Stimulated activated CD4-positive, alpha-beta T cell treated with anti-CD3 and anti-CD28 coated beads, Interleukin-4, amount 100 ng/mL, for 1 hour (primary cell): ENCODE measurements at places on chromosomes 7 and 10.
A peak's percentile ranks its signal among the peaks of the same experiment; 100 is the strongest.

GRCh38 chr10:13784067-13784466 lies 197.3 kb downstream of the PRPF18 start:
- no peak for DNase-seq

- DNase-seq, result no peak
These were observed 47.7 kb upstream of the ATP6V0A4 start for GRCh38 chr7:138845711-138846110.

DNA sequence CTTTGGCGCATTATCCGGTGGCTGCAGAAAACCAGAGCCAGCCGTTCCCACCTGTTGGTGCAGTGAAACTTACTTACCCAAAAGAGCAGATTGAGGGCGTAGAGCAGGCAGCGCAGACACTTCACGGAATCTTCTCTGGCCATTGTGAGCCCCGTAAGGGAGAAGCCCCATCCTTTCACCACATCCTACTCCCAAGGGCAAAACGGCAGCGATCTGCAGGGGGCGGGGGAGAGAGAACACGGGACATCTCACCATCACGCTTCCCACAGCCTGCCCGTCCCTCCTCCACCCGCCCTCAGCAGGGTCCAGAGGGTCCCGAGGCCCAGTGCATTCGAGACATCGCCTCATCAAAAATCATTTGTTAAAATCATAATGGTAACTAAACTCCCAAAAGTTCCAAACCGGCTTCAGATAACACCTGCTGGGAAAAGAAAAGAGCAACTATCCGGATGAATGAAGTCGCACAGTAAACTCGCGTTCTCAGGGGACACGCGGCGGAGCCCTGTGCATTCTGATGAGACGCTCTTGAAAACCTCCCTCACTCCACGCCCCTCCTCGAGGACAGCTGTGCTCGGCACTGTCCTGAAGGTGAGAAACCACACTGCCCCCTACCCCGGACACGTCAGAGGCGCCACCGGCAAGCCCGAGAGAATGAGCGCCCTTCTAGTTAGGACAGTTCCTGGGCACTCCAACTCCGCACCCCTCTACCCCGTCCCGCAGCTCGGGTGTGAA lies 1.2 kb downstream of the TSPAN12 start:
- DNase-seq, result peak; percentile 5

- DNase-seq, result no peak
These were observed 360.1 kb downstream of the TNS3 start for GRCh38 chr7:47221826-47222225.
